ENCODE measurements at places on chromosomes 2 and 18.

DNA sequence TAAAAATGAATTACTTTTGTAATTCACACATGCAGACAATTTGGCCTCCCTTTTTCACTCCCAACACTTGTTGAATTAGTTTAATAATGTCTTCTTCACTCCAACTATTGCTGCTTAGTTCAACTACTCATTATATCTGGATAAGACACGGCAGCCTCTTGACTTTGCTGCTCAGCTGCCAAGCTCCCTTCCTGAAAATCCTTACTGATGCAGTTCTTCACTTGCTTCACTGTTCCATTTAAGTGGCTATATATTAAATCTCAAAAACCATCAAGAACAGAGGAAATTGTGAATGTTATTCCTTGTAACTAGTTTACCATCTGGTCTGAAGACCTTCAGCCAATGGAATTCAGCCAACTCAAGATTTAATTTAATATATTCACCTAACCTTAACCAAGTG is 127.1 kb downstream of the NCOA1 start:
- DNase-seq, result no peak

- no peak for DNase-seq
Observed at GRCh38 chr2:160022162-160022561, 40.3 kb downstream of the PLA2R1 start.

DNA sequence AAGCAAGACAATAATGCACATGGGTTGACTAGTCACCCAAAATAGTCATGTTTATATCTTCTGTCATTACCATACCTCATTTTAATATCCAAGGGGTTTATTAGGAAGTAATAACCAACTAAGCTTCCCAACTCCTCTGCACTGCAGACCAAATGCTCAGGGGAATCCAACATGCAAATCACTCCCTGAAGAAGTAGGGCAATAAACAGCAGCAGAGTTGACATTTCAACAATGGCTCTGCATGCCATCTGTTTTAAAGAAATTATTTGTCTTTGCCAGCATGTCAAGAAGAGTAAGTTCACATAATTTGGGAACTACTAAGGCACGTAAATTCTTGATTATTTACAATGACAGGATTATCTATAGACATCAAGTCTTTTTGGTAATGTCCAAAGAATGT is 84.4 kb upstream of the LYPD1 start:
- DNase-seq, result no peak

GRCh38 chr2:147331790-147332419 is 512.9 kb upstream of the ACVR2A start:
- peak; percentile 62 for DNase-seq

All from CD4-positive, alpha-beta T cell treated with Interleukin-6 at 100 ng/mL for 8 hours (primary cell).